ENCODE measurements at places on chromosomes 3 and 15.

DNA sequence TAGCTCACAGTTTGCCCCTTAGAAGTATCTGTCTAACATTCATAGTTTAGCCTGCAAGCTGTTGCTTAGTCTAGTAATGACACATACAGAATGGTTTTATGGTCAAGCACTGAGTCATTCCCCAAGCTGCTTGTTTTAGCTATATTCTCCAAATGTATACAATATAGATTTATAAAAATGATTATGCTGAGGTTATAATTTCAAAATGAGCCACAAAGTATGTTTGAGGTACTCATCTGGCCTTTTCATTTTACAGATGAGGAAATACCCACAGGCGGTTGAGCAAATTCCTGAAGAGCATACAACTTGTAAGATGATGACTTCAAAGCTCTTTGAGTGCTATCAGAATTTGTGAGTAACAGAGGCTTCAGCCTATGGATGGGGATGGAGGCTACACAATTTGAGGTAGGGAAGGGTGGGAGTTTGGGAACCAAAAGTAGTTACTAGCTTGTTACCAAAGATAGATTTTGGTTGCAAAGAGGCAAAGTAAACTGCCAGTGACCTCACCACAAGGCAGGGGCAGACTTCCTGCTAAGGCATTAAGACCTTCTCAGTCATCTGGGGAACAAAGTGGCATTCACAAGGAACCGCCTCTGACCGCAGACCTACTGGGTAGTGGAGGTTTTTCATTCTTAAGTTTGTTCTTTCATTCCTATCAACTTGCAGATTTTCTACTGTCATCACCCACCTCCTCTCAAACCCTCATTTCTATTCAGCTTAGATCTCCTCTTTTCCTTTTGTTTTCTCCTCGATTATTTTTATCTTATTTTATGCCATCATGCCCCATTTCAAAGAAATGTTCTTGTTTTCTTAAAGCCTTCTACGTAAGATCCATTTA, 257.2 kb upstream of the NECTIN3 start:
- DNase-seq: no peak

DNA sequence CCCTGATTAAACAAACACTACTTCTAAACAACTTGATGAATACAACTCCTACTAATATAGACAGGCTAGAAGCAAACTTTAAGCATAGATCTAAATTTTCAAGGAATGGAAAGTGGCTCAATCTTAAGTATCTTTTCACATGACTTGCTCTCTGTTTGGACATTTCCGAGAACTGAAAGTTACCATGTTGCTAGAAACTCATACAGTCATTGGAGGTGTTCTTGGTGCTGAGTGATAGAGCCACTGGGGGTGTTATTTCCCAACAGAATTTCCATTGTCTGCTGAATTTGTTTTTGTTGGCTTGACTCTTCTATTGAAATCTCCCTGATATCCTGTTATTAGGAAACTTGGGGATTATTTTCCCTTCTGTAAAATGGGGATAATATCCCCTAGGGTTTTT, 264.5 kb upstream of the RASGRP1 start:
- DNase-seq: no peak

DNA sequence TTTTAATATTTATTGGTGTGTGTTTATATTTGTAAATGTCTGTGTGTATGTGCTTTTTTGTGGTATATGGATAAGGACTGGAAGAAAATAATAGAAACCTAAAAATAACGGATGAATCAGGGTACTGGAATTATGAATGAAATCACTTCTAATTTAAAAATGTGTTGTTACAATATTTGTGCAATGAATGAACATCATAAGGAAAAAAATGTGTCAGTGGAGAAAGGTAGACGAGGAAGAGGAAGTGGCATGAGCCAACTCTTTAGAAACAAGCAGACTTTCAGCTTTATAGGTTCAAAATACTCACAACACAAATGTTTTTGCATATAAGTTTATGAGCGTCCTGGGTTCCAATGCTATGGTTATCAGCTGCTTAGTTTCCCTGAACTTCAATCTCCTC, 59.4 kb downstream of the SOX2 start:
- no peak for DNase-seq

DNA sequence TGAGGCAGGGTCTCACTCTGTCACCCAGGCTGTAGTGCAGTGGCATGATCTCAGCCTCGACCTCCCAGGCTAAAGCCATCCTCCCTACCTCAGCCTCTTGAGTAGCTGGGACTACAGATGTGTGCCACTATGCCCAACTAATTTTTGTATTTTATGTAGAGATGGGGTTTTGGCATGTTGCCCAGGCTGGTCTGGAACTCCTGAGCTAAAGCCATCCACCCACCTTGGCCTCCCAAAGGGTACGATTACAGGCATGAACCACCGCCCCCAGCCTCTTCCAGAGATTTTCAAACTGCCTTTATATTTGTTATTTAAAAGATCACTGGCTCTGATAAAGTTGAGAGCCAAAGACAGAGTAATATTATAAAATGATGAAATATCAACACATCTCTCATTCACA, 37.3 kb downstream of the BSN start:
- DNase-seq: no peak

DNA sequence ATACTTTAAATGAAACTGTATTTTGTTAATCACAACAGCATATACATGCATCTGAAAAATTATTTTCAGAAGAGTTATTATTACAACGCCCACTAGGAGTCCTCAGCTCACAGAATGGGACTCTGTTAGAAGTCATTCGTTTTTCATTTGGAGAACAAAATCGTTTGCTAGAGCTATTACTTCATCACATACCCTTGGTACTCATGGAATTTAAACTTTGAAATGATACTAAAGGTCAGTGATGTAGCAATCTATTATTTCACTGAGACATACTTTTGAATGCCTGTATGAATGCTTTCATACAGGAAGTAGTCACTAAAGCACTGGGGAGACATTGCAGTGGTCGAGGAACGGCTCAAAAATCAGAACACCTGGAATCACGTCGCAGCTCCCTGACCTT, 198.1 kb downstream of the MBNL1 start:
- no peak for DNase-seq

DNA sequence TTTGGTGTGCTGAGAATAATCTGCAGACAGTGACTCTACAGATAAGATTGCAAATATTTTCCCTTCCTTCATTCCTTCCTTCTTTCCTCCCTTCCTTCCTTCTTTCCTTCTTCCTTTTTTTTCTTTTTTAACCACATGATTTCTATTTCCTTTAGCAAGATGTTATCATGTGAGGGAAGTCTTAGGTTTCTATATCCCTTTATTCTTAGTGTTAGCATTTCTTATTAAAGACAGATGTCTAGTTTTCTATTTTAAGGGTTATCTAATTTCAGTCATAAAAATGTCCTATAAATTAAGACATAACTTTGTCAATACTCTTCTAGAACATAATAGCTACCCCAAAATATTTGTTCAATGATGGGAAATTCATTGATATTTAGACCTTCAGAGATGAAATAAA, 470.9 kb downstream of the LPP start:
- no peak for DNase-seq

GRCh38 chr3:102444101-102444500, 9.3 kb downstream of the ZPLD1 start:
- no peak for DNase-seq

DNA sequence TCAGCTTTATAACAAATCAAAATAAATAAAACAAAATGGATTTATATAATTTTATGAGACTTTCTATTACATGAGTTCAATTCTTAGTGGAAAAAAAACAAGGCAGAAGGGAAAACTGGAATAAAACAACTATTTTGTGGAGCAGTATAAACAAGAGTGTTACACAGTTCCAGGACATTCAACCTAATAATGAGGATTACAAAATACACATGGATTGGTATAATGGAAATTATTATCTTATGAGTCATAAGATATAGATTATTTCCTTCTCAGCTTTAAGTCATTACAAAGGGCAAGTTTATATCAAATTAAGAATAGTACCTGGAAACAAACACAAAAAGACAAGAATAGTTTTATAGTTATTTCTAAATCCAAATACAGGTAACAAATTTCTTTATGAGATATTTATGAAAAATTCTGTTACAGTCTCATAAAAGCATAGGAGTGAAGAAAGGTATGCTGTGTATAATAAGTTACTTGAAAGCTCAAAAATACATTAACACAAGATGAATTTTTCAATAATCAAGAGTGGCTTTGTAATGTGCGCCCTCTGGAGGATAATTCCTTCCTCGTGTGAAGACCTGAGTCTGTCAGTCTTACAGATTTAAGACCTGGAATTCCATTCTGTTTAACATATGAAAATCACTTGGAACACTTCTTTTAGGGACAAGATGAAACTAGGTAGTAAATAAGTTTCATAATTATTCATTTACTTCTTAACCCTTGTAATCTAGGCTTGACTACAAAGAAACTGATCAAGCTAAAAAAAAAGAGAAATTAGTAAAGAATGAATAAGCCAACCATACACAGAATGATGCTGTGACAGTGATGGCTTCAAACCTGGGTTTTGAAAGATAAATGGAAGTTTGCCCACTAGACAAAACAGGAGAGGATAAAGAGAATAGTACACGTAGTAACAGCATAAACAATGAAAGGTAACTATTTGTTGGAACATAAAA, 9.5 kb downstream of the COPS2 start:
- no peak for DNase-seq

GRCh38 chr3:124650798-124651197, 79.5 kb upstream of the UMPS start:
- no peak for DNase-seq

- DNase-seq: no peak
Observed at GRCh38 chr3:19446138-19446537, 297.8 kb downstream of the KCNH8 start.

DNA sequence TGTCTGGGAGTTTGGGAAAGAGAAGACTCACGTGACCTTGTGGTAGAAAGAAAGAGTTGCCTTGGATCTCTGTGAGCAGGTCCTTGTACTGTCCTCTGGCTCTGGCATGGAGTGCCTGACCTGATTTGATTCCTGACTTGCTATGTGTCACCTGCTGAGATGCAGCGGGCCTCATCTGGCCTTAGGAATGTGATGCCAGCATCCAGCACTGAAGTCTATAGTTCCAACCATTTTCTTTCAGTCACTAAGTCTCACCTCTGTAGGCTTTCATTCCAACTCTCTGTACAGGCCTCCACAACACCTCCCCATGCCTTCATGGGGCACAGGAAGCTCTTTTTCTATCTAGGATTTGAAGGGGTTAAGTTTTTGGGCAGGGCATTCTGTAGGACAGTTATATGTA, 12.1 kb upstream of the OXSR1 start:
- DNase-seq: no peak

Data from CD4-positive, alpha-beta T cell (primary cell).